ENCODE measurements at places on chromosomes 5 and 9. TPM values are rescaled to one million over a fixed set of nuclear protein-coding genes. Genes with fewer than 3 reads are reported as not detected.
A peak's percentile ranks its signal among the peaks of the same experiment; 100 is the strongest.

- DNase-seq = no peak
Measured at GRCh38 chr5:58075907-58076306, 384.0 kb downstream of the PLK2 start.

DNA sequence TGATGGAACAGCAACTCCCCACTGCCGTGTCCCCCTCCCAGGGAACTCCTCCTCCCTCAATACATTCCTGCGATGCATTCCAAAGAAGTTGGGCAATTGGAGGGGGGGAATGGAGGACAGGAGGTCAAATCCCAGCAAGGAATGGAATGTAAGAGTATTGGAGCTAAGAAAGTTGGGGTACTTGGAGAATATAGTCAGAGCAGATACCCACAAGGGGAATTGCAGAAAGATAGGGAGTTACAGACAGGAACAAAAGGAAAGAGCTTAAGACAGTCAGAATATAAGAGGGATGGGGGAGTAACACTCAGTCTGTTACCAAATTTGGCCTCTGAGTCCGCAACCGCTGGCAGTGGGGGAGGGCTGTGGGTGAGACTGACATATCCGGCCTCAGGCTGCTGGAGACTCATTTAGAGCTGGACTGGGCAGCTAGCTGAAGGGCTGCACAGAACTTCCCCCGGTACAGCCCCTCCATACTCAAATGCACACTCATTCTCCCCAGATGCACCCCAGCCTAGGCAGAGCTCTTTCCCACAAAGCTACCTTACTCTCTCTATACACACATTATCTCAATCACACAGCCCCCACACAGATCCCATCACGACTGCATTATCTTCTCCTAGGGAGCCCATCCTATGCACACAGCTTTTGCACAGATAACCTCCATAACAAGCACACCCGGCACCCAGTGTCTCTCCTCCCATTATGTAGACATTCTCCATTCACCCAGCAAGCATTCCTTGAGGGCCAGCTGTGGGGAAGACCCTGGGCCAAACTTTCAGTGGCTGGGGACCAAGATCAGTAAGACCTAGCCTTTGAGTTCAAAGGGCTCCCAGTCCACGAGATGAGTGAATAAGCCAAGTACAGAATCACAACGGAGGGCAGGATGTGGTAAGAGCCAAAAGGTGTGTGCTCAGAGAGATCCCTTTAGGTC, 3.7 kb downstream of the TLN1 start:
- peak; percentile 85 for DNase-seq

DNA sequence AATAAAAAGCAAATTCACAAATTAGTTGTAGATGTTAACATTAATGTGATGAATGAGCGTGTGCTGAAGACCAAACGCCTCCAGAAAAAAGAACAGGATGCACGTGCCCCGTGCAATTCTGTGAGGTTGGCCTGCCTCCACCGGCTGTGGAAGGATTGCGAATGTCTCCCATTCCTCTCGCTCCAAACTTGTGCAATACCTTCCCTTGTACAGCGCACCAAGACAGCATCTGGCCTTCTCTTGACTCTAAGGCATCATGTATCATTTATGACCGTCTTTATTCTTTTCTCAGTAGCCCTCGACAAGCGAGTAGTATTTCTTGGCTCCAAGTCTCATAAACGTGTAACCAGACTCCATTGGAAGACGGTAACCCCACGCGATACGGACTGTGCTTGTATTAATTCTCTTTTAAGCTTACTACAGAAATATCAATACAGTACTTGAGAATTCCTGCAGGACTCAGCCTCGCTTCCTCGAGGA, 1.5 kb upstream of the TESK1 start:
- peak; percentile 82 for DNase-seq

- DNase-seq = no peak
Measured at GRCh38 chr5:35194635-35195471, 35.4 kb downstream of the PRLR start.

DNA sequence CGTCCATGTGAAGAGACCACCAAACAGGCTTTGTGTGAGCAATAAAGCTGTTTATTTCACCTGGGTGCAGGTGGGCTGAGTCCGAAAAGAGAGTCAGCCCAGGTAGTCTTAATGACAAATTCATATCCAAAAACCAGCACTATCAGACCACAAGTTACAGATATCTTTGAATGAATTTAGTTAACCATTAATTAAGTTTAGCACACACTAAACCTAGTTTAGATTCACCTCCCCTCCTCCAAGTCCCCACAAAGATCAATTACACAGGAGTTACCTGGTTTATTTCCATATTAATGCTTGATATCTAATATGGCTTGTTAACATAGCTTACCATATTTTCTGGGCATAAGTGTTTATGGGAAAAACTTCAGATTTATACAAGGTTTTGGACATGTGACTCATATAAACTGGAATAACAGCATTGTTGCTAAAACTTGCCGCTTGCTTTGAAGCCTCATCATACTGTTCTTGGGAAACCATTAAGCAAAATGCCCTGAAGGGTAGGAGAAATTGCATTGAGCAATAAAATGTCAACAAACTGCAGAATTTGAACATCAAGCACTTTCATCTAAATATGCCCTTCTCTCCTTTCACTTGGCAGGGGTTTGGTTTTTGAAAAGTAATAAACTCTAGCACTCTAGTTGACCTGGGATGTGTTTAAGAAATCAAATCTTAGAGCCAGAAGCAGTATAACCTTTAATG, 166.9 kb downstream of the SNCAIP start:
- no peak for DNase-seq

Gene MARVELD2
- total RNA-seq = 0.94 TPM

Gene CHSY3
- total RNA-seq = 0.51 TPM

- DNase-seq = no peak
Measured at GRCh38 chr5:36027711-36028110, 36.5 kb upstream of the UGT3A1 start.

Gene FBXL7
- 16.2 TPM for total RNA-seq

- DNase-seq = no peak
Measured at GRCh38 chr9:126513159-126514036, 100.3 kb upstream of the LMX1B start.

DNA sequence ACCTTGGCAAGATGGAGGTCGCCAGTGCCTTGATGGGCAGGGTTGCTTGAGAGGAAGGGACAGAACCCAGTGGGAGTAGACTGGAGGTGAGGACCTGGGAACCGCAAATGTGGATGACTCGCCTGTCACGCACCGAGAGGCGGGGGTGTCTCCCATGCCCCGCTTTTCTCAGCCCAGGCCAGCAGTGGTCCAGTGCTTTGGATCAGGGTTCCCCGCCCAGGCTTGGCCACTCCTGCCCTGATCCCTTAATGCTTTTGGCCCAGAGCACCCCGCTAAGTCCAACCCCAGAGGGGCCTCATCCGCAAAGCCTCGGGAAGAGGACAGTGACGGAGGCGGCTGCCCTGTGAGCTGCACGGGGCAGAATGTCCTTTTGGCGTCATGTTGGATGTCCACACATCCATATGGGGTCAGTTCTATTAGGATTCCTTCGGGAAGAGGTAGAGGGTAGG, 2.4 kb downstream of the MRPS2 start:
- DNase-seq = no peak

Gene PKD2L2
- total RNA-seq = 0.48 TPM

DNA sequence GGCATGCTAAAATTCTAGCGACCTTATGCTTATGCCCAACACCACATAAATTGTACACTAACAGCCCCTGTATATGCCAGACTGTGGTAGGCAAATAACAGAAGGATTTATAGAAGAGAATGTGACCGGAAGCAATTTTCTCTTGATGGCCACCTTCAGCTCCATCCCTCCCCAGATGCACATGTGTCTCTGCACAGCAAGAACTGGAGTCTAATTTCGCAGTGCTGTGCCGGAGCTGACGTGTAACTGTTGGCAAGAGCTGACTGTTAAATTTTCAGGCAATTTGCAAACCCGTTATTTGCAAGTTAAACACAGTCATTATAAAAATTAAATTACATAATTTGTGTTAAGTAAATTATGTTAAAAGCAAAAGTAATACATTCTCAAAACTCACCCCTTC, 48.4 kb downstream of the PCA3 start:
- DNase-seq = no peak

Gene SPINK4
- total RNA-seq = not detected

Gene TMOD1
- 192 TPM for total RNA-seq

Gene TMC1
- total RNA-seq = not detected

DNA sequence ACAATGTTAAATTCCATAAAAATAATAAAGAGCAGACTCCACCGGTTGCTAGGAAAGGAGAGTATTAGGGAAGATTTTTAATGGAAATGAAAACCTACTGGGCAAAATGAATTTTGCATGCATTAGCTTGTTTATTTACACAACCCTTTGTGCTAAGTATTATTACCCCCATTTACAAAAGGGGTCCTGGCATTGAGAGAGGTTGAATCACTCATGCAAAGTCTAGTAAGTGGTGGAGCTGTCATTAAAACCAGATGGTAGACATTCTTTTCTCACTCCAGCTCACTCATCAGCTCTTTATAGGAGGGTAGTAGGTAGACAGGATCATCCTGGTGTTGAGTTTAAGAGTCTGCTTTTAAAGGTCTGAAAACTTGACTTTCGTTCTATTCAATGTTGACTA, 395.1 kb downstream of the PLK2 start:
- no peak for DNase-seq

- DNase-seq = no peak
Measured at GRCh38 chr9:89985068-89985467, 380.3 kb downstream of the GADD45G start.

DNA sequence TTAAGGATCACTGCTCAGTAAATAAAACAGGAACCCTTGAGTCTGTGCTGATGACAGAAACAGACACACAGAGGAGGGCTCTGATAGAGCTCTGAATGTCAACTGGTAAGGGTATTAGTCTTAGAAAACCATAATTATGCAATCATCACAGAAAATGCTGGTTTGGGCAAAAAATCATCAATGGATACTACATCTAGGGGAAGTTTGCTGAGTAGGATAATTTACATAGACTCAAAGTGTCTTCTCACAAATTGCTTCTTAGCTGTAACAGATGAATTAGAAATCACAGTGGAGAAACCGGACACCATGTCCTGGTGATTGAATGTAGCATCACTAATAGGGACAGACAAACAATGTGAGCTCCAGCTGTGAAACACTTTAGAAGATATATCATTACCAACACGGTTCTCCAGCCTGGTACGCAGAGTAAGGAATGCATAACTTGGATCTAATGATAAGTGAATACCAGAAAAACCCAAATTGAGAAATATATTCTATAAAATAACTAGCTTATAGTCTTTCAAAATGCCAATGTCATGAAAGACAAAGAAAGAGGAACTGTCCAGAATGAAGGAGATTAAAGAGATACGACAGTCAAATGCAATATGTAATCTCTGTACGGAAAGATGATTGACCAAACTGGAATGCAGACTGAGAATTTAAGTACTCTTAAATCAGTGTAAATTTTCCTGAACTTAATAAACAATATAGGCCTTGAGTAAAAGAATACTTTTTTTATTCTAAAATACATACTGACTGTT, 17.3 kb downstream of the CHD1 start:
- DNase-seq = no peak

Gene TIMD4
- total RNA-seq = not detected

Gene FOXD4L5
- total RNA-seq = not detected

DNA sequence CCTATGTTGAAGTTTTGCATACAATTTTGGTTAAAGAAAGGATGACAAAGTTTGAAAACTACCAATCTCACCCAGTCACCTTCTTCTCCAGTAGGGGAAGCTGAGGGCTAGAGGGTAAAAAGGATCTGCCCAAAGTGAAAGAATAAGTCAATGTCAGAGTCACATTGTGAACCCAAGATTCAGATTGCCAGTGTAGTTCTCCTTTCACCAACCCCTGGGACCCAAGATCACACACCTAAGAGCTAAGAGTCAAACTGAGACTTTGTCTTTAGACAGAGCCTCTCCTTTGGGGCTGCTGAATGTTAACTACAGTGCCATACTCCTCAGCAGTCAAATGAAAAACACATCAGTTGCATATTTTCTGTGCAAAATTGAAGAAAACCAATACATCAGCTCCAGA, 210.6 kb downstream of the ATP10B start:
- DNase-seq = no peak

DNA sequence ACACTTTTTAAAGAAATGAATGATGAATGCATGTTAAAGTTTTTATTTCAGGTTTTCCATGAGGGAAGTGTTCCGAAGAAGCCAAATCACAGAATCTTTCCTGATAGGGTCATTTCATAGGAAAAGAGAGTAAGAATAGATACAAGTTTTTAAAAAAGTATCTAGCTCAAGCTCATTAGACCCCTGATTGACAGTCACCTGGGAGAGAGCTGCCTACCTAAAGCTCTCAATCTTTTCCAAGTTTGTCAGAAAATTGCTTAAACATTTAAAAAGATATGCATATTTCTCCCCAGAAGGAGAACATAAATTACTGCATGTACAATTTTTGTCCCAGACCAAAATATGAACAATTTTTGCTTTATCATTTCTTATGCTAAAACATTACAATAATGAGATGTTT, 47.9 kb upstream of the CHSY3 start:
- no peak for DNase-seq

Gene ANKDD1B
- not detected for total RNA-seq

GRCh38 chr5:92780057-92780456, 801.0 kb downstream of the NR2F1-AS1 start:
- DNase-seq = no peak

- DNase-seq = peak; percentile 59
Measured at GRCh38 chr9:126860757-126861466, 473 bp downstream of the ZBTB34 start.

Gene OR1J2
- not detected for total RNA-seq

GRCh38 chr9:131732636-131733289, 7.1 kb downstream of the RAPGEF1 start:
- DNase-seq = no peak

- DNase-seq = peak; percentile 26
Measured at GRCh38 chr9:133485531-133486260, 6.8 kb upstream of the SLC2A6 start.

GRCh38 chr5:65880496-65881072, 45.8 kb upstream of the ERBIN start:
- no peak for DNase-seq

Gene NFX1
- total RNA-seq = 26.2 TPM

Gene ADAM19
- 8.4 TPM for total RNA-seq

GRCh38 chr5:178186427-178186826, 744 bp downstream of the GMCL2 start:
- DNase-seq = no peak

Gene FAM221B
- total RNA-seq = not detected
